Fibroblast of mammary gland (primary cell): ENCODE measurements at places on chromosomes 4 and X.

GRCh38 chr4:10144966-10145365, 28.4 kb upstream of the WDR1 start:
- DNase-seq = no peak

GRCh38 chr4:162061214-162061613, 102.6 kb downstream of the FSTL5 start:
- DNase-seq = no peak

- DNase-seq = no peak
Observed at GRCh38 chr4:2765832-2766526, 9.8 kb upstream of the TNIP2 start.

- DNase-seq = peak; percentile 65
Observed at GRCh38 chrX:9341291-9342201, 123.3 kb upstream of the TBL1X start.

- DNase-seq = no peak
Observed at GRCh38 chr4:152708796-152709195, 29.0 kb upstream of the TMEM154 start.

GRCh38 chrX:153703036-153703370, 15.3 kb downstream of the SLC6A8 start:
- peak; percentile 79 for DNase-seq

DNA sequence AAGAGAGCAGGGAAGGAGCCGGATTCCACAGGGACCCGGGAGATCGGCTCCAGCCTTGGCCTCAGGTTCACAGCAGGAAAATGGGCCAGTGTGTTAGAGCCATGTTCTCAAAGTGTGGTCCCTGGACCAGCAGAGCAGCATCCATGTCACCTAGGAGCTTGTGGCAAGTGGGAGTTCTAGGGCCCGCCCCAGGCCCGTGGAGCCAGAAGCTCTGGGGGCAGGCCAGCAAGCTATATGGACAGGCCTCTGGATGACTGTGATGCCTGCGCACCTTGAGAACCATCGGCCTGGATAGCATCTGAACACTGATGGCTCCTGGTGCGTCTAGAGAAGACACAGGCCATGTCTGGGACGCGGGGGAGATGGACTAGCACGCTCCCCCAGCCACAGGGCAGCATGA, 33.7 kb downstream of the SH3TC1 start:
- DNase-seq = no peak

DNA sequence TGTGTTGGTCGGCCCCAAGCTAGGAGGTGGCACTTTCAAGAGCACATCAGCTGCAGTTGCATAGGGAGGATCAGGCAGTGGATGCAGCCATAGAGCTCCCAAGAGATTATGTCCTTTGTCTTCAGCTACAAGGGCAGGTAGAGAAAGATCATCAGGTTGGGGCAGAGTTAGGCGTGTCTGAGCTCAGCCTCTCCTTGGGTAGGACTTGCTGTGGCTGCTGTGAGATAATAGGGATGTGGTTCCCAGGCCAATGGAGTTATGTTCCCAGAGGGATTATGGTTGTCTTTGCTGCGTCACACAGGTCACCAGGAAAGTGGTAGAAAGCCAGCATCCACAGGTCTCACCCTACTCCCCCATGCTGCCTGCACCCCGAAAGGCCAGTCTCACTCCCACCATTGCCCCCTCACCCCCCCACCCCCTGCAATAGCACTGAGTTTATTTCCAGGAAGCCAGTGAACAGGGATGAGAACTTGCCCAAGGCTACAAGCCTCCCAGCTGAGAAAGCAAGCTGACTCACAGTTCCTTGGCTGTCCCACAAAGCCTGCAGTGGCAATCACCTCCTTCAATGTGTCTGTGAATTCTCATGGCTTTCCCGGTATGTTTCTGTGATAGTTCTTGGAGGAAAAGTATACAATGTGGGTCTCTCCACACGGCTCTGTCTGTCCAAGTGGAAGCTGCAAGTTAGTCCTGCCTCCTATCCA, 148.4 kb downstream of the STPG2 start:
- no peak for DNase-seq

GRCh38 chr4:88207171-88207570, 48.7 kb upstream of the ABCG2 start:
- no peak for DNase-seq

DNA sequence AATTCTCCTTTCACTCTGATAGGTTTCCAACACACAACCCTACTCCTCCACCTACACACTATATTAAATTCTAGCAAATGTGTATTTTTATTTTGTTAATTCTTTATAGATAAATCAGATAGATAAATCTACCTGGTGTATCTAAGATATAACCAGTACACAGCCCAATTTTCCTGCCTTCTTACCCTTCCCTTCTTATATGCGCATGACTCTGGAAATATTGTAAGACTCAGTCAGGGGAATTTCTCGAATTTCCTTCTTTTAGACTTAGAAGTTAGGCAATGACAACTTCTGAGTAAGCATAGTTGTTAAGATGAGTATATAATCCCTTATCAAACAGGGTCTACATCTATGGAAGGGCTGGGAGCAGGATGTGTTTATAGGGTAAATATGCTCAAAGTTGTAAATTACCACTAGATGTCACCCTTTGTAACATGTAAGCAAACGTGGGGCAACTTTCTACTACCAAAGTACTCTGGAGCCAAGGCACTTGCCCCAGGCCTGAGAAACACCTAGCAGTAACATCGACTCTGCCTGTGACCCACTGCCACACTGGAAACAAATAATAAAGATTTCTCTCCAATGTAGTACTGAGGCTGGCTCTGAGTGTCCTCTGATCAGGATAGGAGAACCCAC, 444.7 kb downstream of the IQCM start:
- peak; percentile 78 for DNase-seq

DNA sequence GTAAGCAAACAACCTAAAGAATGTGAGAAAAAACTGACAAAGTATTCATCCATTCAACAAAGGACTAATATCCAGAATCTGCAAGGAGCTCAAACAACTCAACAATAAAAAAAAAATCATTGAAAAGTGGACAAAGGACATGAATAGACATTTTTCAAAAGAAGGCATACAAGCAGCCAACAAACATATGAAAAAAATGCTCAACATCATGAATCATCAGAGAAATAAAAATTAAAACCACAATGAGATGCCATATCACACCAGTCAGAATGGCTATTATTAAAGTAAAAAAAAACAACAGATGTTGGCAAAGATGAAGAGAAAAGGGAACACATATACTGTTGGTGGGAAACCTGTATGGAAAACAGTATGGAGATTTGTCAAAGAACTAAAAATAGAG, 120.7 kb upstream of the ADGRL3 start:
- DNase-seq = no peak

- DNase-seq = peak; percentile 4
Observed at GRCh38 chr4:44425614-44426208, 22.9 kb downstream of the KCTD8 start.

- no peak for DNase-seq
Observed at GRCh38 chr4:157219711-157220370, 687 bp upstream of the GRIA2 start.

DNA sequence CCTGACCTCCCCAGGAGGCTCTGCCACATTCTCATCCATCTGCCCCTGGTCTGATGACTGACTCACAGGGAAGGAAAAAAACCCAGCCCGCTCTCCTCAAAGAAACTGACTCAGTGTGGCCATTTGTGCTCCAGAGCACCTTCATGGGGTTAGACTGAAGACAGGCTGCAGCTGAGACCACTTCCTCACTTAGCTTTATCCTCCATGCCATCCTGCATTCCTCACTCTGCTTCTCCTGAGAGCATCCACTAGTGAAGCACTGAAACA, 35.9 kb upstream of the HPSE start:
- peak; percentile 72 for DNase-seq

DNA sequence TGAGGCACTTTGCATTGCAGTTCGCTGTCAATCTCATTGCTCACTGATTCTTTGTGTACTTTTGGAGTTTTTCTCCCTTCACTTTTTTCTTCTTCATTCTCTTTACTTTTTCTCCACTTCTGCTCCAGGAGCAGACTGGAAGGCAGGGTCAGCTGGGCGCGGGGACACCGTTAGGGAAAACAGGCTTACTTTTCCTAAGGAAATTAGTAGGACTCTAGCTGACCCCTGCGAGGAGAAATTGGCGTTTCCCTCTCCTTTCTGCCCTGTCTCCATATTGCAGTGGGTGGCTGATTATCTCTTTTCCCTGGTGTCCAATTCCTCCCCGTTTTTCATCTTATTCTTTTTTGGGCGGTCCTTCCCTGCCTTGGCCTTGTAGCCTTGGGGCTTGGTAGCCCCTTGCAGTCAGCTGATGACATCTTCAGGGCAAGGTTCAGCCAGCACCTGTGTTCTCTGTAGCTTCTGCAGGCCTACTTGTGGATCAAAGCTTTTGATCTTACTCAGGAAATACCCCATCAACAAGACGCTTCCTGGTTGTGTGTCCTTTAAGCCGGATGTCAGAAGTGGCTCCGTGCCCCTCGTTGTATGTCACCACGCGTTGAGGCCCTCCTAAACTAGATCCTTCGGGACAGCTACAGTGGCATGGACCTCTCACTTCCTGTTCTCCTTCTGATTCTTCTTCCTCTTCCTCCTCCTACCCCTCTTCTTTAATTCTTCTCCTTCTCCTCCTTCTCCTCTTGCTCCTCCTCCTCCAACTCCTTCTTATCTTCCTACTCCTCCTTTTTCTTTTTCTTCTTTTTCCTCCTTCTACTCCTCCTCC, 36.1 kb downstream of the NBDY start:
- no peak for DNase-seq

DNA sequence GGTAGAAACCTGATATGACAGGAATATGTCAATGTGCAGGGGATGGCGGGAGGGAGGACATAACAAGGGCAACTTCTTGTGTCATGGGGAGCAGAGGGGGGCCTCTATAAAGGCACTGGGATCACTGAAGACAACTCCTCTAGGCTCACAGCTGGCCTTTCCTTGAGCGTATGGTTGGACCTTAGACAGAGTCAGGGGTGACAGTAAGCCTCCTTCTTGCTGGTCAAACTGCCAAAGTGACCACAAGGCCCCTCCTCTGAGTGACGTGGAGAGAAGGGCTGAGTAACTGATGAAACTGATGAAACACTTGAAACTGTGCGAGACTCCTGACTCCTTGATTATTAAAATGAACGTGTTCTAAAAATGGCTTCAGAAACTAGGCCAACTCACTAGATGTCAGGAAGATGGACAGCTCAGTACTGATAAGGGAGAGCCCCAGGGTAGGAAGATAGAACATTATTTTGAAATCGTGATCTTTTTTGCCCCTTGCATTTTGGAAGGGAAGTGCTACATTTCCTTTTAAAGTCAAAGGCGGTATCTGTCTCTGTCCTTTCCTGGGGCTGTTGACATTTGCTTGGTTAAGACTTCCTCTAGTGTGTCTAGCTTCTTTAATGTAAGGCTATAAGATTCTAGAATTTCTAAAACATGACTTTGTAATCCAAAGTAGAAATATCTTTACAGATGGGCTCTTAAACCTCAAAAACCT, 1.6 kb downstream of the RAB33A start:
- DNase-seq = peak; percentile 88

DNA sequence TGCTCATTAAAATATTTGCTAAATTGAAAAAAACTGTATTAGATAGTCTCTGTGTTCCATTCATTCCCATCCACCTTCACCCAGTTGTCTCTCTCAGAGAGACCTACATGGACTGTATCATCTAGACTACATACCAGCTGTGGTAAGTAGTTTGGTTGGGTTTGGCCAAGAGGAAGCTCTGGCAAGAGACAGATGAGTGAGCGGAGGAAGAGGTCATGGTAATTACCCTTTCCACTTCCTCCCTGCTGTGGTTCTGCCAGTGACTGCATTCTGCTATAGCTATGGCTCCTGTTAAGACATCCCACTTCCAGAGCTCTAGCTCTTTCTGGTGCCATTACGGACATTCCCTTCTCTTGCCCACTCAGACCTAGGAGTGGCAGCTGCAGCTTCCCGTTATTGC, 239.0 kb upstream of the MID1 start:
- DNase-seq = no peak

GRCh38 chrX:43423876-43424275, 232.2 kb upstream of the MAOA start:
- DNase-seq = peak; percentile 4

DNA sequence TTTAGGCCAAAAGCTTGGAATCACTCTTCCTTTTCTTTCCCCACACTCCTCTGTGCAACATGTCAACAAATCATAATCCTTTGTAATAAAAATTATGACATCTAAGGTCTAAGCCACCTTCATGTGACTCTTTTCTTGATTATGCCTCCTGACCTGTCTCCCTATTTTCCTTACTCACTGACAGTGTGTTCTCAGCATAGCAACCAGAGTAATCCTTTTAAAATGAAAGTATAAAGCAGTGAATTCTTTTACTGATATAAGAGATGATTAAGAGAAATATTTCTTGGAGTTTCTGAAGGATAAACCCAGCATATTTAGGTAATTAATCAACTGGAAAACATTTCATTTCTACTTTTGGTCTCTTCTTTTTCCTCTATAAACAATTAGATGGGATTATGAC, 44.7 kb downstream of the USO1 start:
- peak; percentile 6 for DNase-seq

GRCh38 chrX:124383354-124383753, 37.0 kb downstream of the SH2D1A start:
- DNase-seq = no peak

DNA sequence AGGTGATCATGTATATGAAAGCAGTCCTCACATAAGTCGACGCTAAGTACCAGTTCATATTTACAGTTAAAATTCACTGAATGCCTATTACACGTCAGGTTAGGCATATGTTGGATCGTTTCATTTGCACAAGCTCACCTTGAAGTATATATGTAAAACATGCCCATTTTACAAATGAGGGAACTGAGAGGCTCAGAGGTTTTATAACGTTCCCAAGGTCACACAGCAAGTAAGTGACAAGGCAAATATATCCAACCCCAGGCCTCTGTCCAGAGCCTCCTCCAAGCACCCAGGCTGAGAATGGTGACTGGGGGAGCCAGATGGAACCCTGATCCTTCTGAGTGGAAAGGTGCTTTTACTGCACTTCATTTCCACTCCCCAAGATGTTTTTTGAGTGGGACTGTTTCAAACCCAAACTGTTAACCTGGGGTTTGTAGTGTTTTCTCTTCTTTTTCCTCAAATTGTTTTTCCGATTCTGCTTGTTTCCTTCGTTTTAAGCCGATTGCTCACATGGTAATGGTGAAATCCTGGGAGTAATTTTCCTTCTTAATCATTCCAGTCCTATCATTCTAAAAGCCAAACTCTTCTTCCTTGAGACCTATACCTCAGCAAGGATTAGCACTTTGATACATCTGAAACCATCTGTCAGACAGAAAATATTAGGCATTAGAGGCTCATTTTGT, 791 bp downstream of the SMIM20 start:
- DNase-seq = no peak

- no peak for DNase-seq
Observed at GRCh38 chr4:89704651-89705395, 132.1 kb downstream of the SNCA start.

- peak; percentile 72 for DNase-seq
Observed at GRCh38 chrX:9905288-9905687, 61.9 kb upstream of the CLDN34 start.
